ENCODE measurements at places on chromosomes 6 and 20. TPM values are rescaled to one million over a fixed set of nuclear protein-coding genes. Genes with fewer than 3 reads are reported as not detected.

GRCh38 chr6:134517145-134517658 lies 199.3 kb upstream of the SGK1 start:
- peak; percentile 67 for DNase-seq

- no peak for DNase-seq
These were observed 29.4 kb downstream of the RIPOR2 start for GRCh38 chr6:24906314-24906713.

The MAD2L1BP gene
- 25.7 TPM for total RNA-seq

DNA sequence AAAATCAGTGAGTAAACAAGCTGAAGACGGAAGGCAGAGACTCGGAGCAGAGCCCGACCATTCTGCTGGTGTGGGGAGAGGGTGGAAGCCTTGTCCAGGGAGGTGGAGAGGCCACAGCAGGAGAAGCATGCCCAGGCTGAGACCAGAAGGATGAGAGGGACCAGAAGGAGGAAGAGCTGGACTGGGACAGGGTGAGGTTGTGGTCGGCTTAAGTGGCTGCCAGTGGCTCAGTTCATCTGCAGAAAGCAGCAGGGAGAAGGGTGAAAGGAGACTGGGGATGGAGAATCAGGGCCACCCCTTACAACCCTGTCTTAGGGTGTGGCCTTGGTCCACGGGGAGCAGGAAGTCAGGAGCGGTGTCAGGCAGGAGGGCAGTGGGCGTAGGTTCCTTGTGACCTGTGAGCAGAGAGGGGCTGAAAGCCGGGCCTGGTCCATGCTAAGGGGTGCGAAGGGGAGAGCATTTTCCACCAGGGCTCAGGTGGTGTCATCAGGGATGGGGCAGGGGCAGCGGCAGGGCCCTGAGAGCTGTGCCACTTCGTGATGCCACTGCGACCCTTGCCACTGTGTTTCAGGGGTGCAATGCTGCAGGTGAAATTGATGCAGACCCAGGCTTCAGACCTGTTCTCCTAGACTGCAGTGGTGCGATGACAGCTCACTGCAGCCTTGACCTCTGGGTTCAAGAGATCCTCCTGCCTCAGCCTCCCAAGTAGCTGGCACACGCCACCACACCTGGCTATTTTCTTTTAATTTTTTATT lies 81.1 kb downstream of the TTLL2 start:
- DNase-seq: no peak

GRCh38 chr6:158557927-158558326 lies 2.0 kb upstream of the TMEM181 start:
- no peak for DNase-seq

GRCh38 chr6:90406957-90407356 lies 110.3 kb upstream of the BACH2 start:
- DNase-seq: peak; percentile 43
